ENCODE measurements at places on chromosomes 2 and 18. TPM values are rescaled to one million over a fixed set of nuclear protein-coding genes. Genes with fewer than 3 reads are reported as not detected.

Gene TEKT4
- not detected for total RNA-seq

Gene PLGLB2
- not detected for total RNA-seq

Gene FAM110C
- 0.19 TPM for total RNA-seq

Gene CHAC2
- total RNA-seq, result 0.87 TPM

Gene ST8SIA5
- total RNA-seq, result not detected

Gene LCT
- total RNA-seq, result 0.06 TPM

Gene HOXD10
- total RNA-seq, result not detected

Gene CREG2
- not detected for total RNA-seq

Gene CLIP4
- 40.4 TPM for total RNA-seq

Gene TMEM87B
- 5.4 TPM for total RNA-seq

Gene ARL4C
- total RNA-seq, result 484 TPM

Gene RAD51AP2
- not detected for total RNA-seq
